ENCODE measurements at places on chromosomes 6 and 20.
A peak's percentile ranks its signal among the peaks of the same experiment; 100 is the strongest.

- DNase-seq = no peak
These were observed 220.1 kb downstream of the HACE1 start for GRCh38 chr6:104639668-104640067.

- DNase-seq = peak; percentile 3
These were observed 154.7 kb upstream of the LAMP5 start for GRCh38 chr20:9359561-9360308.

DNA sequence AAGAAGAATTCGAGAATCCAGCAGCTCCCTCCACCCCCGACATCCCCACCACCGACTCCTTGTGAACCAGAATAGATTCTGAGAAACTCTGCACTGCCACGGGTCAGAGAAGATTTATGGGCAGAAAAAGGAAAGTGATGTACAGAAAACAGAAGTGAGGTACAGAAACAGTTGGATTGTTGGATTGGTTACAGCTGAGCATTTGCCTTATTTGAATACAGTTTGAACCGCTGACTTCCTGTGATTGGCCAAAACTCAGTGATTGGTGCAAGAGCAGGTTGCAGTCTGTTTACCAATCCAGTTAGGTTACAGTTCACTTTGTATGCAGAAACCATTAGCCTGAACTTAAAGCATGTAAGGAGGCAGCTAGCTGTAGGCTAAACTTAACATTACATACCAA is 131.2 kb upstream of the HDDC2 start:
- DNase-seq = no peak

DNA sequence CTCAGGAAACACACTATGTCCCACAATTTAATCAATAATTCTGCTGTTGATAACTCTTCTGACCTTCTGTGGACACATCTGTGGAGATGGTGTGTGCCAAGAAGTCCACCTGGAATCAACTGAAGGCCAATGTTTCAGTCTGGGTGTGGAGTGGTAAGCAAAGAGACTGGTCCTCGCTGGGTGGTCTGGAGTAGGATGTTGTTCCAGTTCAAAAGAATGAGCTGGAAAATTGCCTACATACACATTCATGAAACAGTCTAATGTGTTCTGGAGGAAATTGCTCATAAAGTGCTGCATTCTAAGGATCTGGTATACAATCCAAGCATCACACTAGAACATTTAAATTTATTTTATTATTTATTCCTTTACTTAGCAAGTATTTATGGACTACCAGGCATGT is 33.9 kb upstream of the TBX18 start:
- DNase-seq = no peak

DNA sequence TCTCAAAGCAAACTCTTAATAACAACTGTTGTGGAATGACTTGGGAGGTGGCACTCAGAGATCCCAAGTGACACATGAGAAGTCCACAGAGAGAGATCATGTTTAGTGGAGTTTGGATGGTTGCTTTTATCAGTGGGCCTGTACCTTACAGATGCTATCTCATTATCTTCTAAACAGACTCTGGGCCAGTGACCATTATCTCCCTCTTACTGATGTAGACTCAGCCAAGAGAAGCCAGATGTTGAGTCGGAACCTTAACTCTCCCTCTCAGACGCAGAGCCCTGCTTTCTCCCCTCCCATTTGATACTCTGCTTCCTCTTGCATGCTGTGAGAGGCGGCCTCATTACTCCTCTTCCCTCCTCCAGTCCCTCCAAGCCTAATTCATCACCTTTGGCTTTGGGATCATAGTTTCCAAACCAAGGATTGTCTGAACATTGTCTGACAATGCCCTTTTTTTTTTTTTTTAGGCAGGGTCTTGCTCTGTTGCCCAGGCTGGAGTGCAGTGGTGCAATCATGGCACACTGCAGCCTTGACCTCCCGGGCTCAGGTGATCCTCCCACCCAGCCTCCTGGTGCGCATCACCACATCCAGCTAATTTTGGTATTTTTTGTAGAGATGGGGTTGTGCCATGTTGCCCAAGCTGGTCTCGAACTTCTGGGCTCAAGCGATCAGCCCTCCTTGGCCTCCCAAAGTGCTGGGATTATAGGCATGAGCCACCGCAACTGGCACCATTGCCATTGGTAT is 4.5 kb upstream of the DDR1 start:
- no peak for DNase-seq

DNA sequence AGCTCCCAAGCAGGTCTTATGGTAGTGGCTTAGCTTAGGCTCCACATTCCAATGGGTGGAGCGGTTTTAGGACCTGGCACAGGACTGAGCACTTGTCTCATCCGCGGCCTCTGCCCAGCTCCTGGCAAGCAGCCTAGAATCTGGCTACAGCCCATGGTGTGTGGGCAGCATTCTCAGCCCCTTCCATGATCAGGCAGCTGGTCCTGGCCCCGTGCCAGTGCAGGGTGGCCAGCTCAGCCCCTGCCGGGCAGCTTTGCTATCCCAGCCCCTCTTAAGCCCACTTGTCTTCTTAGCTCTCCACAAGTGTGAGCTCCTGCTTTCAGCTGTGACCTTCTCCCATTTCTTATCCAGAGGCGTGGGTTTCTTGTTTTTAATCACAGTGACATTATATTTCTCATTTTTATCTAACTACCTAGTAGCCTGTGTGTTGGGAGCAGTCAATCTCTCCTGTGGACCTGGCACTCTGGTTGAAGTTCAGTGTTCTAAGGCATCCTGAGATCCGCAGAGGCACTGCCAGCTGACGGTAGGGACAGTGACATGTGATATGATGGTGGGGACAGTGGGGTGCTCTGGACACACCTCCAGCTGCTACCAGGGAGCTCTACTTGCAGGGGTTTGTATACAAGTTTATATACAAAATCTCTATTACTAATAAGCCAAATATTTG is 119.9 kb upstream of the PRND start:
- peak; percentile 53 for DNase-seq
